Activated CD4-positive, alpha-beta T cell treated with anti-CD3 and anti-CD28 coated beads for 24 hours (primary cell): ENCODE measurements at places on chromosomes 12 and 14.

DNA sequence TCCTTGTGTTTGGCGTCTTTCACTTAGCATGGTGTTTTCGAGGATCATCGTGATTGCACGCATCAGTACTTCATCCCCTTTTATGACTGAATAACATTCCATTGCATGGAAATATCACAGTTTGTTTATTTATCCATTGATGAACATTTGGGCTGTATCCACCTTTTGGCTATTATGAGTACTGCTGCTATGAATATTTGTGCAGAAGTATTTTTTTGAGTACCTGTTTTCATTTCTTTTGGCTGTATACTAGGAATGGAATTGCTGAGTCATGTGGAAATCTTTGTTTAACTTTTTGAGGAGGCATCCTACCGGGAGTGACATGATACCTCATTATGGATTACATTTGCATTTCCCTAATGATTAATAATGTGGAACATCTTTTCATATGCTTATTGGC, 66.4 kb downstream of the WNK1 start:
- no peak for DNase-seq

DNA sequence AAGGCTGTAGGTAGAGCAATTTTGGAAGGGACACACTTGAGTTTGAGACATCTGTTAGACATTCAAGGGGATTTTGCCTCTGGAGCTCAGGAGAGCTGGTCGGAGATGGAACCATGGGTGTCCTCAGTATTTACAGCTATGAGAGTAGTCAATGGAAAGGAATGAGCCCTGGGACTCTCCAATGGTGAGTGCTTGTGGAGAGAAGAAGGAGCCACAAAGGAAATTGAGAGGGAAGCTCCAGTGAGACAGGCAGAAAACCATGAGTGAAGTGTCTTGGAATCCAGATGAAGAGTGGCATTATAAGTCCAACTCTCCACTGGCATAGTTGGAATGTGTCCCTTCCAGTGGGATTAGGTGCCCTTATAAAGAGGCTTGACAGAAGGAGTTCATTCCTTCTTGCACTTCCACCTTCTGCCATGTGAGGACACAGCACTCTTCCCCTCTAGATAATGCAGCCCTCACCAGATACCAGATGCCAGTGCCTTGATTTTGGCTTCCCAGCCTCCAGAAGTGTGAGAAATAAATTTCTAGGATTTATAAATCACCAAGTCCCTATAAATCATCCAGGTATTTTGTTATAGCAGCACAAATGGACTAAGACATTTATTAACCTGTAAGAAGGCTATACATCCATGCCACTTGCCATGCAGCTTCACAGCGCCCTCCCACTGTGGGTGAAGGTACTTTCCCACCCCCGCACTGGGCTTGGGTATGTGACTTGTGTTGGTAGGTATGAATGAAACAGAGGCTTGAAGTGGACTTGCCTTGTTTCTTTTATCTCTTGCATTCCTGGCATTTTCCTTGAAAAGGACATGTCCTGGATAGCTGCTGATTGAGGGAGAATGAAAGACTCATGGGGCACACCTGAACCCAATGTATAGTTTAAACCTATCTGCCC, 27.3 kb downstream of the LLPH start:
- no peak for DNase-seq

DNA sequence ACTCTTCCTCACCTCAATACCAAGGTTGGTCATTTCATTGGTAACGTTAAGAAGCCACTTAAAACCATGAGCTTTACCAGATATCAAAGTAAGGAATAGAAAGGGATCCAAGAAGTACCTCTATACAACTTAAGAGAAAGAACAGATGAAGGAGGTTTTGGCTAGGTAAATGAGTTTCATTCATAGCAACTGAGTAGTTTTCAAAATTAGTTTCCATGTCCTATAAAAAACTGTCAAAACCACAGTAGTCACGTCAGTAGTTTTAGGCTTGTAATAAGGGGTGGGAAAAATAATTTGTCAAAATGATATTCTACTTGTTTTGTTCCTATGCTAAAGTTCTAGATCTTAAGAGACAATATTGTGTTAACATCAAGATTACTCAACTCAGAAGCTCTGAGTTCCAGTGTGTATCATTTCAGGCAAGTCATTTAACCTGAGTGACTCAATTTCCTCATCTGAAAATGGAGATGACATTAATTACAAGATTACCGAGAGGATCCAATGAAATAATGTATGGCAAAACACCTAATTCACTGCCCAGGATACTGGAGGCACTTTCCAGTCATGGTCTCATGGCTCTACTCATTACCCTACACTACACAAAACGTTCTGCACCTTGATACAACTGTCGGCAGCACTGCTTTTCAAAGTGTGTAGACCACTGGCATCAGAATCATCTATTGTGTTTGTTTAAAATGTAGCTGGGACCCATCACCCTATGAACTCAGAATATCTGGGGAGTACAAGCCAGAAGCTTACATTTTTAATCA, 24.1 kb upstream of the SLC6A13 start:
- no peak for DNase-seq

DNA sequence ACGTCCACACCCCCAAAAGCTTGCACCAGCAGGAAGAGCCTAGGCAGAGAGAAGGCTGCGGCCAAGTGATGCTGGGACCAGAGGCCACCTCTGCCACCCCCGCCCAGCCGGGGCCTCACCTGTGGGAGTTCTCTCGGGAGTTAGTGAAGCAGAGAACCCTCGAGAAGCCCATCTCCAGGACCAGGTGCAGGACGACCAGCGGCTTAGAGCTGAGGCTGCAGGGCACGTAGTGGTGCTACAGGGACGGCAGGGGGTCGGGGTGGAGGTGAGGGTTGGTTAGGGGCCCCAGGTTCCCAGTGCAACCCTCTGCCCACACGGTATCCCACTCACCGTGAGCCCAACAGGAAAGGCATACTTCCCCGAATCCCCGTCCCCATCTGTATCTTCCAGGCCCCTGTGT, 3.6 kb downstream of the DDX51 start:
- DNase-seq: no peak

DNA sequence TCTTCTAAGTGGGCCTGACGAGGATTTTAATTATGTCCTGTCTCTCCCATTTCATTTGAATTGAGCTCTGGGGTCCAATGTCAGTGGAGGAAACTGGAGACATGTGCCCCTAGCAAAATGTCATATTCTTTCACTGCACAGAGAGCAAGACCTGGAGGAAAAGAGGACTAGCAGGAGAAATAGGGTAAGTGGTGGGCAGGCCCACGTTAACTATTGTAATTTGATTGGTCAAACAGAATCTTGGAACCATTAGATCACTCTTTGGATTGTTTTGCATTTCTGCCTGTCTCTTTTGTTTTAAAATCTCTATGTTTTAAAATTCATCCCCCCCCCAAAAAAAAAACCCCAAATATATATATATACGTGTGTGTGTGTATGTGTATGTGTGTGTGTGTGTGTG, 113.9 kb upstream of the PELI2 start:
- DNase-seq: no peak

- no peak for DNase-seq
Observed at GRCh38 chr12:131771965-131772364, 56.2 kb upstream of the MMP17 start.

GRCh38 chr12:54359762-54360351, 4.4 kb downstream of the GPR84 start:
- no peak for DNase-seq

- DNase-seq: no peak
Observed at GRCh38 chr12:10941916-10942607, 3.0 kb upstream of the TAS2R14 start.

DNA sequence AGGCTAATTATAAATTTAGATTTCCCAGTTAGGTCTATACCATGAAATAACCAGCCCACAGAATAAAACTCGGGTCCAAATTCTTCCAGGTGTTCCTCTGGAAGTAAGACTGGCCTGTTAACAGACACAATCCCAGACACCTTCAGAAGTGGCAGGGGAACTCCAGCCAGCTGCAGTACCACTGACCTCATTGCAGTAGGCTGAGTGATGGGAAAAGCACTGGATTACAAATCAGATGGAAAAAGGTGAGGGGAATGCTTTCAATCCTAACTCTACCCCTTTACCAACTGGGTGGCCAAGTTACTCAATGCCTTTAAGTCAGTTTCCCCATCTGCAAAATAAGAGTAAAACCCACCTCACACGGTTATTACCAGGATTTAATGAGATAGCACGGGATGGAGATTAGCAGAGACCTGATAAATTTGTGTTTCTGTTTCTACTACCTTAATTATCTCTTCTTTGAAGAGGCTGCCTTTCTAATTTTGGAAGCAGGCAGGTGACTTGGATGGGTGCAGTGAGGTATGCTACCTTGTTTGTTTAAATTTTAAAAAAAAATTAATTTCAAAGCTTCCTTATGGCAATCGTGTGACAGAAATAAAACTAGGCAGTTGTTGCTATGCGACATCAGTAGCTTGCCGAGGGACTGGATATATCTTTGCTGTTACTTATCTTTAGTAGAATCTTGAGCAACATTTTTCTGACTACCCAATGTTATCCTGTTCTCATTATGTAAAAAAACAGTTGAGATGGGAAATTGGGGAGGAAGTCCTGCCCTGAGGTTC, 167.3 kb upstream of the GRIN2B start:
- DNase-seq: no peak

GRCh38 chr12:132866251-132866828, 21.1 kb downstream of the CHFR start:
- DNase-seq: no peak

DNA sequence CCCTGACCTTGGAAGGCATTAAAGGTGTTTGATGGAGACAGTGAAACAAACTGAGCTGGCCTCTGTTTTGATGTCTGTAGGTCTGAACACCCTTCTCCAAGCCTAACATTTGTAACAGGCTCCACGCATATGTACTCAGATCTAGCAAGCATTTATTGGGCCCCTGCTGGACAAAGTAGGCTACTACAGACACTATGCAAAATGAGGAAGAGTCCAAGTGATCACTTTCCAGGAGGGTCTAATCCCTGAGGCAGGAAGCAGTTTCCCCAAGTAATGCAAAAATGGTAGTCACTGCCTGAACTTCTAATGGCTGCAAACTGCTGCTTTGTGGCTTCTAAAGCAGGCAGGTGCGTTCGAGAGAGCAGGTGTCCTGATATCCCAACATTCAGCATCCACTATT, 405.8 kb downstream of the MED13L start:
- no peak for DNase-seq

GRCh38 chr14:72594099-72594901, 299.6 kb downstream of the DPF3 start:
- DNase-seq: no peak

DNA sequence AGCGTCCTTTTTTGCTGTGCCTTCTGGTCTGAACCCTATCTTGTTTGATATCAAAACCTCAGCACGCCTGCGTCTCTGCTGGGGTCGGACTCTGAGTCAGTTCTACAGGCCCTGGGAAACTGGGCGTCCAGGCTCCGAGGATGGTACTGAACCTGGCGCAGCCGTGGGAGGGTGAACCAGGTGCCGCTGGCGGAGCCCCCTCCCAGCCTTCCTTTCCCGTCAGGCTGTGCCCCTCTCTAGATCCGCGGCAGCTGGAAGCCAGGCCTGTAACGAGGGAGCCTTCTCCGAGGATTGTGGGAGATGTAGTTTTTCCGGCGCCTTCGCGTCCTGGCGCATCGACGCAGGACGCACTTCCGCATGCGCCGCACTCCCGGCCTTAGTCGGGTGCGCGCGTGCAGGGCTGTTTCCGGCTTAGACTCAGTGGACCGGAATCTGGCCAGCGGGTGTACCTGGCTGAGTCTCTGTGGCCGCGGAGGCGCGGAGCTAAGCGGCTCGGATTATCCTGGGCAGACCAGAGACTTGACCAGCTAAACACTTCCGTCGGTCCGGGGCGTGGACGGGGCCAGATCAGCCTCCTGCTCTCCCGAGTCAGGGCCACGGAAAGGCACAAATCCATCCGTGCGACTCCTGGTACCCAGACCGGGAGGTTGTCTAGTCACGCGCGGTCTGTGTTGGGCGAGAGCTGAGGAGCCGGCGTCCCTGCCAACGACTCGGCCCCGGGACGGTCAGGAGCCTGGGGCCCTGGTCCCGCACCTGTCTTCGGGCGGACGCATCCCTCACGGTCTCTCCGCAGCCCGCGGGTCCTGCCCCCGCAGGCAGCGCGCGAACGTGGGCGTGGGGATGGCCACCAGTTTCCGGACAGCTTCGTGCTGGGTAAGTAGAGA, at the start of gene ZNF26:
Gene ZNF26 (plus strand): TSS at position 367 of the 884 bp plus-strand sequence. CDS start 474 bp downstream, at position 841.
- DNase-seq: peak; percentile 79

DNA sequence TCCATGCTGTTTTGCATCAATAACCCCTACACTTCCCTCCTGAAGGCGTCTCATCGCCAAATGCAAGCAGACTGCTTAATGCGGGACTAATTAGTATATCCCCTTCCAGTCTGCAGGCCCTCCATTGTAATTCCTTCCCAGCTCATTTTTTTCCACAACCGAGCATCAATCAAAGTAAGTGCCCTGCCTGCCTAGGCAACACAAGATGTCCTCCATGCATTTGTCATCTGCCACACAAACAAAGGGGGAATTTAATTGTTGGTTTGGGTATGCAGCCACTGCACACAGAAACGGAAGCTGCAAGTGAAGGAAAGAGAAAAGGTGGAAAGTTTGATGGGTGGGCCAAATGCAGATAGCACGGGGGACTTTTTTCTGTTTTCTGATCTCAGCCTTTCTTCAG, 168.0 kb downstream of the EGLN3 start:
- no peak for DNase-seq

DNA sequence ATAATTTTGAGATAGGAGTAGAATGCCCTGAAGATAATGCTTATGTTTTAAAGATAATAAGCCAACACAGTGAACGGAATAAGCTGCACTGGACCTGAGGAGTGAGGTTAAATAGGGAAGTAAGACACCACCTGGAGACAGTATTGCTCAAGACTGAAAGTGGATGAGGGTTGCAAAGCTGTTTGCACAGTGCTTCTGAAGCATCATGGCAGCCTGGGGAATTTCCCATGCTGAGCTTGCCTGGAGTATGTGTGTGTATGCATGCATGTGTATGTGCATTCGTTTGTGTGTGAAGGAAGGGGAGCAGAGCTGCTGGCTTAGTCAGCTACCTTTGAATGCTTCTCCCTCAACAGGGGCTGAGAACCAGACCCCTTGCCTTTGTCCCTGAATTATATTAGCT, 35.8 kb downstream of the BHLHE41 start:
- DNase-seq: no peak

DNA sequence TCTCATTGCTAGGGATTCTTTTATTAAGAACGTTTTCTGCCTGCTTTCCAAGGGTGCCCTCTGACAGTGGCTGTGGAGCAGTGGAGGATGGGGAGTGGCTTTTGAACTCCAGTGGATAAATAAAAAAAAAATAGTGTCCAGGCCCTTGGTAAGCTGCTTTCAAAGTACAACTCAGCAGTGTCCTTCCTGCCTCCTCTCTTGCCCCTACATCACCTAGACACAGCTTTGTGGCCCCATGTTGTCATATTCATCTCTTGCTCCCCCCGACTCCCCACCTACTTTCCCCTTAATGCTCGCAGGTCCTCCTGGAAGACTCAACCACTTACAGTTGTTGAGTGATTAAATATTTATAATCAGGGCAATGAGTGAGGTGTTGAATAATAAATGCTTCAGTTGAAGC, 880.9 kb downstream of the BCL11B start:
- DNase-seq: no peak
